Stimulated activated CD8-positive, alpha-beta memory T cell treated with anti-CD3 and anti-CD28 coated beads, Interleukin-4, amount 100 ng/mL, for 4 hours (primary cell): ENCODE measurements at places on chromosomes 16 and 17.

- DNase-seq: no peak
Measured at GRCh38 chr17:29555840-29556239, 11.0 kb downstream of the ABHD15 start.

DNA sequence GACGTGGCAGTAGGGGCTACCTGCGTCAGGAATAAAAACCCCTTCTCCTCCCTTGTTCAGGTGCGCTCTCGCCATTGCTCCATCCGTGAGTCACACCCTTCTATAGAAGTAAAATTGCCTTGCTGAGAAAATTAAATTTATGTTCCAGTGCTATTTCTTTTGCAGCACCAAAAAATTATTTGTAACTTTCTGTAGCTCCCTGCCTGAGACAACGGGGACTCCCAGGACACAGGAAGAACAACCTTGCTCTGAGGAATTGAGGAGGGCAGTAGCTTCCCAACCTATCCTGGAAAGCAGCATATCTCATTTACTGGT lies 85.4 kb downstream of the EMP2 start:
- no peak for DNase-seq

GRCh38 chr16:15764112-15764511 lies 92.7 kb downstream of the MYH11 start:
- no peak for DNase-seq

DNA sequence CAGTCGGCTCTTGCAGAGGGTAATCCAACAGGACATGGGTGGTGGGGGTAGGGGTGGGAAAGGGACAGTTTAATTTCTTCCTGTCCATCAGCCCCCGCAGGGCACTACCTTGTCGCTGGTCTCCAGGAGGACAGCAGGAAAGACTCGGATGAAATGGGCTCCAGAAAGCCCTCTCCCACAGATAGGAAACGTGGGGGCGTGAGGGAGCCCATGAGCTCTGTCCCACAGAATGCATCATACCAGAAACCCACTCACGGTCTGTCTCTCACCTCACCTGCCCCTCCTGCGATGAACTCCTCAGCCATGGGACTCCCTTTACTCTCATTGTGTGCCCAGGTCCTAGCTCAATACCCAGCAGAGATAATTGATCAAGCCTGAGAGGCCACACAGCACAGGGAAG lies 240.1 kb downstream of the GSG1L start:
- no peak for DNase-seq

GRCh38 chr17:63991611-63992010 lies 6.5 kb upstream of the PRR29 start:
- no peak for DNase-seq

GRCh38 chr17:48542114-48542656 lies 2.7 kb downstream of the HOXB2 start:
- no peak for DNase-seq

- DNase-seq: no peak
Measured at GRCh38 chr16:54482892-54483574, 196.4 kb upstream of the IRX3 start.

- no peak for DNase-seq
Measured at GRCh38 chr17:10177913-10178505, 20.4 kb downstream of the GAS7 start.

GRCh38 chr16:1770328-1771187 lies 785 bp downstream of the NME3 start:
- no peak for DNase-seq

- DNase-seq: no peak
Measured at GRCh38 chr17:19299214-19299747, 62.1 kb downstream of the EPN2 start.

- DNase-seq: no peak
Measured at GRCh38 chr16:26651464-26651863, 415.3 kb upstream of the C16orf82 start.

DNA sequence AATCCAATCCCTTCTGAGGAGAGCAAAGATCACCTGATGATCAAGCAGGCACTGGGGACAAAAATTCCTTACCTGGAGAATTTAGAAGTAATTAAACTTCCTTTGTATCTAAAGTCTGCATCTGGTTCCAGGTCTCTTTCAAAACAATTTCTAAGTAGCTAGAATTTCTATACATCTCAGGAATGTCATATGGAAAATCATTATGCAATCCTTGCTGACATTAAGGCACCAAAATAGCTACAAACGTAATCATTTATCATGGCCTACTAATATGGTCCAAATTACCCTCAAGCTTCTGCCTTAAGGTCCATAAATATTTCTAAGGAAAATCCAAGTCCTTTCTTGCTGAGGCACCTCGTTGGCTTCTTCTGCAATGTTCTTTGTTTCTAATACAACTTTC lies 32.9 kb upstream of the YPEL2 start:
- no peak for DNase-seq

DNA sequence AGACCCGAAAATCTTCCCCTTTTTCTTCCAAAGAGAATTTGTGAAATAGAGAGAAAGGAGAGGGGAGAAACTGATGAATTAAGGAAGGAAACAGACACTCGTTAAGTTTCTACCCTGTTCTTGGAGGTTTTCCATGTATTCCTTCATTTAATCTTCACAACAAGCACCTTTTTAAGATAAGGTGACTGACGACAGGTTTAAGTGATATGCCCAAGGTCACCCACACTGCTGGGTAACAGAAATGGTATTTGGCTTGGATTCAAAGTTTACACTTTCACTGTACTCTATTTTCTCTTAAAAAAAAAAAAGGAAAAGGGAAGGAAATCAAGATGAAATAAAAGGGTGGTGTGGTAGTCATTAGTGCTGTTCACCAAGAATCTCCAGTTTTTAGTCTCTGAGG lies 33.5 kb upstream of the TOX3 start:
- no peak for DNase-seq

- no peak for DNase-seq
Measured at GRCh38 chr16:4410335-4411075, 5.9 kb downstream of the CORO7 start.

- DNase-seq: no peak
Measured at GRCh38 chr17:63652106-63652505, 29.9 kb downstream of the MAP3K3 start.

GRCh38 chr17:16282522-16282921 lies 65.5 kb downstream of the PIGL start:
- DNase-seq: no peak

DNA sequence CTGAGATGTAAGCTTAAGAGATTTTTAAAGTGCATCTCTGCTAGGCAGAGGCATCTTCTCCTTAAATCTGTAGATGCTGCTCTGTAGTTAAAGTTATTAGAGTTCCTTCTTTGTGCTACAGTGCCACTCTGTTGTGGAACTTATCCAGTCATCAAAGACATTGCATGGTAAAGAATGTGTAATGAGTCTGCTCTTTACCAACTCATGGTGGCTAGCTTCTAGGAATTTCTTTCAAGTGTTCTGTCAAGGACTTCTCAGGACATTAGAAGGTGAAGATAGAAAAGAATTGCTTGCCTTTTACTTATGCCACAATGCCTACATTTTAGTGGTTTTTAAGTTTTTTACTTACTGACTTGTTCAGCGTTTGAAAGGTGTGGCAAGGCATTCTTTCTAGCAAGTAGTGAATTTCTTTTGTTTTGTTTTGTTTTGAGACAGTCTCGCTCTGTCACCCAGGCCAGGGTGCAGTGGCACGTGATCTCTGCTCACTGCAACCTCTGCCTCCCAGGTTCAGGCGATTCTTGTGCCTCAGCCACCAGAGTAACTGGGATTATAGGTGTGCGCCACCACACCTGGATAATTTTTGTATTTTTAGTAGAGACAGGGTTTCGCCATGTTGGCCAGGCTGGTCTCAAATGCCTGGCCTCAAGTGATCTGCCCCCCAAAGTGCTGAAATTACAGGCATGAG lies 20.3 kb upstream of the ARL2BP start:
- DNase-seq: no peak

DNA sequence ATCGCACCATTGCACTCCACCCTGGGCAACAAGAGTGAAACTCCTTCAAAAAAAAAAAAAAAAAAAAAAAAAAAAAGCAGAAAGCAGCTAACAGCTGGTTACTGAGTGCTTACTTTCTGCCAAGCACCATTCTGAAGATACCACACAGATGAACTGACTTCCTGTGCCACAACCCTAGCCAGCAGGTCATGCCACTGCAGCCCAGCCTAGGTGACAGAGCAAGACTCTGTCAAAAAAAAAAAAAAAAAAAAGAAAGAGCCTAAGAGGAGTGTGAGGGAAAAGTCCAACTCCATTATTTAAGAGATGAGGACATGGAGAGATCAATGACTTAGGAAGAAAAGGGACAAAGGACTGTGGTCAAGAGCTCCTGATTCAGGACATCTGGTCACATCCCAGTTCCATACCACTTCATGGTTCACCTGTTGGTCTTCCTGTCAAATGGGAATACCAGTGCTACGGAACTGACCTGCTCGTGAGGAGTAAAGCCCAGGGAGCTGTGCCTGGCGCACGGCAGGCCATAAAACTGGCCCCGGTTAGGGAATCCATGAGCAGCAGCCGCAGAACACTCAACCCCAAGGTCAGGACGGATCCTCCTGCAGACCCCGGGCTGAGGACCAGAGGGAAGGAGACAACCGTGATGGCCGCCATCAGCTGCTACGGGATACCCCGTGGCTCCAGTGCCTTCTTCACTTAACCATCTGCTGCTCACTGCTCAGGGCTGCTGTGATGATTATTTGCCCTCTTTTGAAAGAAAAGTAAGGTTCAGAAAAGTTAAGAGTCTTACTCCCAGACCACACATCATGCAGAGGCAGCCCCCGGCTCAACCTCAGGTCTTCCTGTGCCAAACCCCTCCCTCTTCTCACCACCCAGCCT lies 950 bp downstream of the KLHDC4 start:
- DNase-seq: no peak

GRCh38 chr17:51585514-51586104 lies 325.3 kb downstream of the UTP18 start:
- no peak for DNase-seq

DNA sequence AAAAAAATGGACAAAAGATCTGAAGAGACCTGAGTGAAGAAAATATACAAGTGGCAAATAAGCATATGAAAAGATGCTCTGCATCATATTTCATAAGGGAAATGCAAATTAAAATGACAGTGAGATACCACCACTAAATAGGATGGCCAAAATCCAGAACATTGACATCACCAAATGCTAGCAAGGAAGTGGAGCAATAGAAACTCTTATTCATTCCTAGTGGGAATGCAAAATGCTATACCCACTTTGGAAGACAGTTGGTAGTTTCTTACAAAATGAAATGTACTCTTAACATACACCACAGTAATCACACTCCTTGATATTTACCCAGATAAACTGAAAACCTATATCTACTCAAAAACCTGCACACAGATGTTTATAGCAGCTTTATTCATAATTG lies 33.6 kb downstream of the DHRS7B start:
- no peak for DNase-seq

- DNase-seq: no peak
Measured at GRCh38 chr16:73951481-73951880, 345.1 kb upstream of the PSMD7 start.

DNA sequence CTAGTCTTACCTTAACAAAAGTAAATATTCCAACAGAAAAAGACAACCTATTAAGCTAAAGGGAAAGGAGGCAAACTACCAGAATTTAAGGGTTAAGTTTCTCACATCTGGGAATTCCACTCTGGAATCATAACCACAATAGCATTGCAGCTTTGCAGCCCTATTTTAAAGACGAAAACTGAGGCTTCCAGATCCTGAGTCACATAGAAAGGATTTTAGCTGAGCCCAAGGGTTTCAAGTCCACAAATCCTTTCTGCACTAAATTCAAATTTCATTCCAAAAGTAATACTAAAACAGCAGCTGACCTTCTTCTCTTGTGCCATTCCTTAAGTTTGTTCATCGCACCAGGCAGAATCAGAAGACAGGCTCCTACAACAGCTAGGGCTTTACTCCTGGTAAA lies 17.8 kb downstream of the XYLT1 start:
- no peak for DNase-seq

GRCh38 chr16:88048985-88049384 lies 97.8 kb downstream of the BANP start:
- DNase-seq: no peak

- no peak for DNase-seq
Measured at GRCh38 chr16:72109300-72109699, 15.7 kb downstream of the DHX38 start.

GRCh38 chr17:79942591-79943346 lies 92.9 kb downstream of the TBC1D16 start:
- no peak for DNase-seq

- DNase-seq: no peak
Measured at GRCh38 chr16:54174201-54174600, 112.4 kb downstream of the IRX3 start.

DNA sequence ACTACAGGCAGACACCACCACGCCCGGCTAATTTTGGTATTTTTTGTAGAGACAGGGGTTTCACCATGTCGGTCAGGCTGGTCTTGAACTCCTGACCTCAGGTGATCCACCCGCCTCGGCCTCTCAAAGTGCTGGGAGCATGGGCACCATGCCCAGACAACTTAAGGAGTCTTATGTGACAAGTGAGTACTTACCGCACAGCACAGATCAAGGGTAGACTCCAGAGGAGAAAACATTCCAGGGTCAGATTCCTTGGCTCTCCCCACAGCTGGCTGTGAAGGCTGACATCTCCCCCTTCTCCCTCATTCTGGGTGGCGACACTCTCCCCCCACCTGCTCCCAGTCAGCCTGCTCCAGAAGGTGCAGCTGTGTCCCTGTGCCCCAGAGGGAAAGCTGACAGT lies 10.6 kb downstream of the ZSCAN10 start:
- no peak for DNase-seq

GRCh38 chr17:9999919-10000695 lies 95.0 kb upstream of the RCVRN start:
- DNase-seq: no peak

- DNase-seq: no peak
Measured at GRCh38 chr17:8685381-8685780, 54.9 kb upstream of the MYH10 start.

- no peak for DNase-seq
Measured at GRCh38 chr17:63692195-63692816, 7.6 kb downstream of the LIMD2 start.

GRCh38 chr17:6574687-6575595 lies 18.6 kb upstream of the PITPNM3 start:
- DNase-seq: peak; percentile 14

GRCh38 chr17:3740611-3741073 lies 16.9 kb downstream of the HASPIN start:
- DNase-seq: no peak

DNA sequence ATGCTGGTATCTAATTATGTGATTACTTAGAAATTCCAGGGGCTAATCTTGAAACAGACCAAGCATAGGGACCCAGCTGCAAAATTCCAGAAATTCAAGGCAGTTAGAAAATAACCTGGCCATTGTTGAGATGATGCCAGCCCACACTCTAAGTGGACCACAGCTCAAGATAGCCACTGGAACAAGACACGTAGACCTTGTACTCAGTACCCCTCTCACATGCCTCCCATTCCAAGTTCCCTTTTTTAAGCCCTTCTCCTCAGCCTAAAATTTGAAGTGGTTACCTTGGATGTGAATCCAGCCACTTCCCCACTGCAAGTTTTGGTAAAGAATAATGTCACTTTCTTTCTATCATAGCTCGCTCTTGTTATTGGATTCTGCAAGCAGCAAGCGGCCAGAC lies 4.1 kb upstream of the ZNF19 start:
- DNase-seq: no peak

GRCh38 chr17:33941744-33942143 lies 313.3 kb upstream of the CCL2 start:
- DNase-seq: no peak

- no peak for DNase-seq
Measured at GRCh38 chr17:35742496-35742895, 10.5 kb downstream of the GAS2L2 start.

- DNase-seq: no peak
Measured at GRCh38 chr17:54666559-54666958, 234.1 kb upstream of the TOM1L1 start.
